ENCODE measurements at places on chromosomes 2 and 18.

GRCh38 chr2:229642371-229642770, 72.0 kb downstream of the DNER start:
- DNase-seq, result no peak

DNA sequence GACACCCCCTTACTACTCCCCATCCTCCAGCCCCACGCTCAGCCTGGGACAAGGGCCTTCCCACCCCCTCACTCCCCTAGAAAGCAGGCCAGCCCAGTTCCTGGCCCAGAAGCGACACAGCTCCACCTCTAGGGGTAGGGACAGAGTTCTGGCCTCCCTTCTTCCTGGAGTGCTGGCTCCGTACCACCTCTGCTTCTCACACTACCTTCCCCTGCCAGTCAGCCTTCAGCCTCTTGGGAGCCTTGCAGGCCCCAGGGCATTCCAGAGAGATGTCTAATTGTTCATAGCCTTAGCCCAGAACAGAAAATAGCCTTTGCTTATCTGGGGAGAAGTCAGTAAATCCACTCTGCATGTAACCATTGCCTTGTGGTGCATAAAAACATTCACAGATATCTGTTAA, 13.1 kb upstream of the CATIP start:
- DNase-seq, result no peak

DNA sequence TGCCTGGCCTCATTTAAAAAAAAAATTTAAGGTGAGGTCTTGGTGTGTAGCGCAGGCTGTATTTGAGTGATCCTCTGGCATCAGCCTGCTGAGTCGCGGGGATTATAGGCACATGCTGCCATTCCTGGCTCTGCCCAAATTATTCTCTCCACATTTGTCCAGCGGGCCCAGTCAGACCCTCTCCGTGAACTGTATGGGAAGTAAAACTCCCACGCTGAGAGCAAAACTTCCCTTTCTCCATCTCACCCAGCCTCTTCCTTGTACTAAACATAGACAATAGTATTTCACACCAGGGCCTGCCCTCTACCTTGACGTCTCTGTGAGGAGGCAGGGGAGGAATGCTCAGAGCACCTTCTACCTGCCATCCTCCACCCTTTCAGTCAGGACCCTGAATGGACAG, 37.0 kb downstream of the EIF4E2 start:
- no peak for DNase-seq

DNA sequence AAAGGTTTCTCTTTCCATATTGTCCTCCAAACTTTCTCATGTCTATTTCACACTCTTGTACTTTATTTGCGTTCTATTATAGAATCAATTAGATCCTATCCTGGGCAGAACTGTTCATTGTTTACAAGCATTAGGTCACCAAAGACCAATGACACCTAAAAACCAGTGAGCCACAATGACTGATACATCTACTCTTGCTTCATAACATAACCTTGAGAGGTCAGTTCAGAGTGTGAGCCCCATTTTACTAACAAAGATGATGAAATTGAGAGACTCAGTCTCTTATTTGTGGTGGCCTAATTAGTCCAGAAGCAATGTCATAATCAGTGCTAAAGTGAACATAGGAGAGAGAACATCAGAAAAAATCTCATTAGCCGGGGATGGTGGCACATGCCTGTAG, 248.9 kb upstream of the RBBP8 start:
- DNase-seq, result no peak

GRCh38 chr2:70673041-70673647, 94.9 kb downstream of the ADD2 start:
- DNase-seq, result no peak

DNA sequence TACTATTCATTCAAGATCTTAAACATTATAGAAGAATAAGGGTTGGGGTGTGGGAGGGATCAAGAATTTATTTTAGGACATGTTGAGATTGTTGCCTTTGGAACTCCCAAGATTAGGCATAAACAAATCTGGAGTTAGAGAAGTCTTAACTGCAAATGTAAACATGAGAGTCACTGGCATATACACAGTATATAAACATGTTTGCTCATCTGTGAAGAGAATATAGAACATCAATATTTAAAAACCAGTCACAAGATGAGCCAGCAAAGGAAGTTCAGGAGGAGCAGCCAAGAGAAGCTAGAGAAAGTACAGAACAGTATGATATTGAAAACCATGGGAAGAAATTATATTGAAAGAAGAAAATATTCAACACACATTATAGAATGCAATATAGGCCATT, 638.6 kb upstream of the SLC39A10 start:
- DNase-seq, result no peak
